Activated CD8-positive, alpha-beta T cell treated with anti-CD3 and anti-CD28 coated beads for 36 hours (primary cell): ENCODE measurements at places on chromosomes 3 and 15.
A peak's percentile ranks its signal among the peaks of the same experiment; 100 is the strongest.

- no peak for DNase-seq
Observed at GRCh38 chr3:170585937-170586310, at the start of gene SLC7A14. Gene SLC7A14 (minus strand): TSS chr3:170586075. CDS start chr3:170526936, 59,139 bp downstream.

- DNase-seq: no peak
Observed at GRCh38 chr3:169694117-169694516, 30.6 kb upstream of the MECOM start.

GRCh38 chr3:33458446-33458845, 18.2 kb upstream of the UBP1 start:
- DNase-seq: no peak

DNA sequence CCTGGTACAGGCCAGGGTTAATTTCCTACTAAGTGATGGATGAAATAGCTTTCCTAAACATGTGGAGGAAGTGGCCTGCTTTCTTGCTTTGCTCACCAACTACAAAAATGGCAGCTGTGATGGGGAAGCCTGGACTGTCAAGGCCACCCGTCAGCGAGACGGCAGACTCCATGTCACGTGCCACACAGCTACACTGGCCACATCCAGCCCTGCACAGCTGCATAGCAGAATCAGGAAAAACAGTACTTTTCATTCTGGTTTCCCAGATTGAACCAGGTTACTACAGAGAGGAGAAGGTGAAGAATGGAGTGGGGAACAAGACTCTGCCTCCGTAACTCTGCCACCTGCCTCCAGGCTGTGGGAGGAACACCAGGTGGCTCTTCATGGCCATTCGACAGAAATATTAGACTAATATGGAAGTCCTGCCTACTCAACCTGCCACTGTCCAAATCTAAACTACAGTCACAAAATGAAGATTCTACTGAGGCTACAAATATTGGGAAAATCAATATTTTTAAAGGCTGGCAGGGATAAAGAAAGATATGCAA, 174.3 kb downstream of the MAGI1 start:
- no peak for DNase-seq

DNA sequence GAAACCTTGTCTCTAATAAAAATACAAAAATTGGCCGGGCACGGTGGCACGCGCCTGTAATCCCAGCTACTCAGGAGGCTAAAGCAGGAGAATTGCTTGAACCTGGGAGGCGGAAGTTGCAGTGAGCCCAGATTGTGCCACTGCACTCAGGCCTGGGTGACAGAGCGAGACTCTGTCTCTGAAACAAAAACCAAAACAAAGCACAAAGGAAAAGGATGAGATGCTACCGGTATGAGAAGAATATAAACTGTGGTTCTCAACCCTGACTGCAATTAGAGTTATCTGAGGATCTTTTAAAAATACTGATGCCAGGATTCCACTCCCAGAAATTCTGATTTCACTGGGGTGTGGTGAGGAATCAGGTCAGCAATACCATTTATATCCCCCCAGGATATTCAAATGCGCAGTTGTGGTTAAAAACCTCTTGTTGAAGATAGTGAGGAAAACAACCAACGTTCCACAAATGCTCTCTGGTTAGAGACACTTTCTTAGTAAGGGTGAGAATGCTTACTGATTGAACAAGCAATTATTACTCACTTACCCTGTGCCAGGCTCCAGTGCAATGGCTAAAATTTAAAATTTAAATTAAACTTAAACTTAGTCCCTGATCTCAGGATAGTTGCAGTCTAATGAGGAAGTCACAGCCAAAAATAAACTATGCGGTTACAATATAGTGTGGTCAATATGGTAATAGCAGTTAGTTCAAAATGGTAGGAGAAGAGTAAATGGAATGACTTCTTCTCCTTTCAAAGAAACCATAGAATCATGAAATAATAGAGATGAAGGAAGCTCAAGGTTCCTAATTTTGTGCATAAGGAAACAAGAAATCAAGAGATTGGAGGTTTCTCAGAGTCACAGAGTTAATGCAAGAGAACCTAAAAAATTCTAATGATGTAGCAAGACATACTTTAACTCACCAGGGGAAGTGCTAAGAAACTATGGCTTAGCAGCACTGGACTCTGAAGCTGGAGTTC, 109.5 kb downstream of the SSR3 start:
- DNase-seq: no peak

GRCh38 chr3:47283193-47283537, 421 bp downstream of the KLHL18 start:
- peak; percentile 38 for DNase-seq

- DNase-seq: no peak
Observed at GRCh38 chr3:177015881-177016280, 181.4 kb downstream of the TBL1XR1 start.

DNA sequence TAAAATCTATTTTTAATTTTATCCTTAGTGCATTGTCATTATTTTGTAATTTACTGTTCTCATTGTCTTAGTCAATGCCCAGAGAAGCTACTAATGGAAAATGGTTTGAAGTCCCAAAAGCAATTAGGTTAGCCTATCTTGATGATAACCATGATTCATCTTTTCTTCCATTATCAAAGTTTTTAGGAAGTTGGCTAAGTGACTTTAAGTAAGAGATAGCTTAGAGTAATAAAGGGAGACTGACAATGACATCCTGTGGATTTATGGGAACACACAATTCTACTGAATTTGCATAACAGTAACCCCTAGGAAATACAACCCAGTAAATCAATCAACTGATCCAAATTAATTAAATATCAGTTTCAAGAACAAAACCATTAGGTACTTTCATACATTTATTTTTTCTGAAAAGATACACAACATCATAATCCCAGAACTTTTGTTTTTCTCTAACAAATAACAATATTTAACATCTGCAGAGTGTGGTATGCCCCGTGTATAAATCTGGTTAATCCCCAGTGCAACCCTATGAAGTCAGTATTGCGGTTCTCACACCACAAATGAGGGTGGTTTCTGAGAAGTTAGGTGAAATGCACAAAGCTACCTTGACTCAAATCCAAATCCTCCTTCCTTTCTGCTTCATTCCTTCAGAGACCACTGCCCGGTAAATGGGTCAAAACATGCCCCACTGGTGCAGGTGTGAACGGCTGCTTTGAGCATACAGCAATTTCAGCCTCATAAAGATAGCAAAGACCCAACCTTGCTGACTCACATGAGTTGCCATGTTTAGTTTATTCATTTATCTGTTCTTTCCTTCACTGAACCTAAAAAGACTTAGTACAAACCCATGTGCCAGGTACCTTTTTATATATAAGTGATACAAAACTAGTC, 202.1 kb downstream of the TBL1XR1 start:
- no peak for DNase-seq

GRCh38 chr15:58518626-58519025, 86.8 kb downstream of the LIPC start:
- no peak for DNase-seq
